GM12878 (cell line): ENCODE measurements at places on chromosomes 5 and 9. TPM values are rescaled to one million over a fixed set of nuclear protein-coding genes. Genes with fewer than 3 reads are reported as not detected.

DNA sequence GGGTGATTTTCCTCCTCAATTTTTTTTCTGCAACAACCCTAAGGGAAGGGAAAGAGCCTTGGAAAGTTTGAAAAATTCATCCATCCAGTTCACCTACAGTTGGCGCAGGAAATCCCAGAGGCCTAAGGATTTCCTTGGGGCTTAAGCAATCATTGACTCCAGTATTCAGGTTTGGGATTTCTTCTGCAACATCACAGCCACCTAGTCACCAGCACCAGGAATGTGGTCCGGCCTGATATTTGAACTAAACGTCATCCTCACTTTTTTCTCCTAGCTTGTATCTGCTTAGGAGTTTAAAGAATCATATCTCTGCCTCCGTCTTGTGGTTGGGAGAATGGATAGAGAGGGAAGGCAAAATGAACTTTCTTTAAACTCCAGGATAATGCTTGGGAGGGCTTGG lies 20.2 kb upstream of the TLE4 start:
- H3K36me3 ChIP-seq: no peaks in the 10 kb centered on the region
- no peak overlapping the region for H3K27ac ChIP-seq
- no peak for DNase-seq
- H3K27me3 ChIP-seq: no peaks in the 10 kb centered on the region
- no peaks in the 10 kb centered on the region for H3K4me1 ChIP-seq
- no peak overlapping the region for H3K4me3 ChIP-seq

GRCh38 chr5:145946112-145946861 lies 9.9 kb downstream of the SH3RF2 start:
- no peaks in the 10 kb centered on the region for H3K36me3 ChIP-seq
- peak; percentile 27 for DNase-seq
- no peaks in the 10 kb centered on the region; the same call in 1 of the 2 replicates for H3K27me3 ChIP-seq
- no peak overlapping the region for H3K4me3 ChIP-seq
- H3K27ac ChIP-seq: no peak overlapping the region

DNA sequence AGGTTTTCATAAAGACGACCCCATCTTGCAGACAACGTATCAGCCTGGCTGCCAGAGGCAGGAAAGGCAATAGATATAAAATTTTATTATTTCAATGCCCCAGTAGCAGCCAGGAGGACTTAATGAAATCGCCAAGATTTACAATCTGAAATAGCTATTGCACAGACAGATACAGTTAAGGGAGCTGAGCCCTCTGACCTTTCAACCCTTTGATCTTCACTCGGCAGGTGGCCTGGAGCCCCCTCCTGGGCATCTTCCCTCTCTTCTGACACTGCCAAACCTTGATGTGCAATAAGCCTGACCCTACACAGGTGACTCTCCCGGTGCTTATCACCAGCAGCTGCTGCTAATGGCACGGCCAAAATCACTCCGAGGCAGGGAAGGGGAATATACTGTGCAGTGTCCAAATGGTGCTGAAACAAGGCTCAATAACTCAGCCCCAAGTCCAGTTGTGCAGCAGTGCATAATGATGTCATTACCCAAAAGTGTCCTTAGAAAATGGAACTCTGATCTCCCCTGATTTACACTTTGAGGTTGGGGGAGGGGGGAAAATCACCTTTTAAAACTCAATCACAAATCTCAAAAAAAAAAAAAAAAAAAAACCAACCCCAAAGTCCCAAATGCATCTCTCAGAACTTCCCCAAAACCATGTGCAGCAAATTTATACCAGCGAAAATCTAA lies 242.0 kb downstream of the CRB2 start:
- no peak overlapping the region for H3K4me3 ChIP-seq
- DNase-seq: no peak
- no peaks in the 10 kb centered on the region for H3K27me3 ChIP-seq

GRCh38 chr5:40716590-40716989 lies 36.9 kb downstream of the PTGER4 start:
- H3K27ac ChIP-seq: no peak overlapping the region
- no peaks in the 10 kb centered on the region for H3K4me1 ChIP-seq
- H3K27me3 ChIP-seq: no peaks in the 10 kb centered on the region
- no peak for DNase-seq

- no peaks in the 10 kb centered on the region for H3K4me1 ChIP-seq
- no peak overlapping the region for H3K27ac ChIP-seq
- peaks cover 5% of the 10 kb centered on the region for H3K36me3 ChIP-seq
- H3K27me3 ChIP-seq: no peaks in the 10 kb centered on the region
These were observed 10.1 kb downstream of the PLIN2 start for GRCh38 chr9:19117039-19117716.

GRCh38 chr5:108174286-108174685 lies 207.6 kb downstream of the FBXL17 start:
- H3K4me3 ChIP-seq: no peak overlapping the region
- H3K27ac ChIP-seq: no peak overlapping the region
- DNase-seq: no peak
- no peaks in the 10 kb centered on the region for H3K27me3 ChIP-seq
- no peaks in the 10 kb centered on the region for H3K4me1 ChIP-seq
- H3K36me3 ChIP-seq: no peaks in the 10 kb centered on the region

DNA sequence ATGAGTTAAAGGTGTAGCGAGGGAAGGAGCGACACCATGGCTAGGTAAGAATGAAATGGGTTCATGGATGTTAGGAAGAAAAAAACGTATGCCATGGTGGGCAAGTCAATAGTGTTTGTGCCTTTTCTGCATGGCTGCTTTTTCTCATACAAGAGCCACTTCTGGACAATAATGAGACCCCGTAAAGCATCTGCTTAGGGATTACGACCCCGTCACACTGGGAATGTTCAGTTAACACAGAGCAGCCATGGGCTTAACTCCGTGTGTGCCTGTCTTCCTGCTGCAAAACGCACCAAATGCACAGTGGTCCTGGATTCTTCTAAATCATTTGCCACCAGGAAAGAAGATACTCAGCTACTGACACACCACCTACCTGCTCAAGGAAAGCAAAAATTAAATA lies 81.8 kb downstream of the NFIB start:
- no peaks in the 10 kb centered on the region for H3K36me3 ChIP-seq
- no peak overlapping the region for H3K4me3 ChIP-seq
- no peak for DNase-seq
- no peaks in the 10 kb centered on the region for H3K4me1 ChIP-seq

DNA sequence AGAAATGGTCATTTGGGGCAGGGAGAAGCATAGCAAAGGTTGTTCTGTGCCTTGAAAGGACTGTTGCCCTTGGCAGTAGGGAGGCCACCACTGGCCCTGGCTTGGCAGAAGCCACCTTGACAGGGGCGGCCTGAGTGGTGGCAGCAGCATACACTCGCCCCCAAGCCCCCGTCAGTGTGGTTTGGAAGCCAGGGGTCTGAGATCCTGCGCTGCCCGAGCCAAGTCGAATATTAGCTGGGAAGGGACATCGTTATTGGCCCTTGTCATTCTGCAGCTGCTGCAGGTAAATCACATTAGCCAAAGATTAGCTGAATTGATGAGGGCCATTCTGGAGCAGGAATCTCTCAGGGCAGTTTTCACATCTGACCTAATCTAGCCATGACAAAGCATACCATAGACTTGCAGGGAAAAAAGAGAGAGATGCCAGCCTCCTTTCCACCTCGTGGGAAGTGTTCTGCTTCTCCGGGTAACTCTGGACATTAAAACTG lies 9.0 kb downstream of the OLFM1 start:
- H3K4me1 ChIP-seq: no peaks in the 10 kb centered on the region
- no peak overlapping the region for H3K4me3 ChIP-seq
- no peak overlapping the region for H3K27ac ChIP-seq

GRCh38 chr9:98658951-98659351 lies 49.8 kb downstream of the GABBR2 start:
- H3K36me3 ChIP-seq: no peaks in the 10 kb centered on the region
- no peak for DNase-seq
- no peaks in the 10 kb centered on the region for H3K4me1 ChIP-seq
- H3K4me3 ChIP-seq: no peak overlapping the region
- no peaks in the 10 kb centered on the region; the same call in none of the 2 replicates for H3K27me3 ChIP-seq

DNA sequence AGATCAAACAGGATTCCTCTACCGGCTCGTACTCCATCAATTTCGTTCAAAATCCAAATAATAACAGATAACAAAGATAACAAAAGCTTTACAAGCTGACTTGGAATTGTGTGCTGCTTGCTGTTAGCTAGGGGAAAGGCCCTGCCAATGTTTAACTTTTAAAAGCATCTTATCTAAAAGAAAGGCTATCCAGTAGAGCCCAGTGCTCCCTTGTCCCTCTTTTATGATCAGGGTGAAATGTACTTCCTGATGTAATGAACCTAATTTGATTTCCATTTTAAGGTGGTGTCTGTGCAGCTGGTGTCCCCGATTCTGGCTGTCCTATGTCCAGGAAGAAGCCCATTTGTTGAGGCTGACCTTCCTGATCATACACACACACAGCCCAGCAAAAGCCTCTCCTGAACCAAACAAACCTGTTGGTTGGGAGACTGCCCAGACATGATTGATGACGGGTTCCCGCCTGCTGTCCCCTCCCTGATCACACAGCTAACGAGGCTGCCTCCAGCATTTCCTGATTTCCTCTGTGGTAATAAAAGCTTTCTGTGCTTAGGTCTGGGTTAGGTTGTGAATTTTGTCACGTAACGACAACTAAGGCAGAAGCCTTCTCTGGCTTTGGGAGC lies 54.1 kb downstream of the PWWP2A start:
- DNase-seq: no peak
- no peaks in the 10 kb centered on the region for H3K4me1 ChIP-seq
- no peak overlapping the region for H3K4me3 ChIP-seq
- H3K27me3 ChIP-seq: no peaks in the 10 kb centered on the region
- H3K36me3 ChIP-seq: peaks cover 4% of the 10 kb centered on the region
- no peak overlapping the region for H3K27ac ChIP-seq

GRCh38 chr5:128271859-128272464 lies 188.4 kb downstream of the SLC12A2 start:
- H3K27me3 ChIP-seq: no peaks in the 10 kb centered on the region
- H3K27ac ChIP-seq: no peak overlapping the region
- no peak overlapping the region for H3K4me3 ChIP-seq
- H3K36me3 ChIP-seq: no peaks in the 10 kb centered on the region
- no peaks in the 10 kb centered on the region for H3K4me1 ChIP-seq

DNA sequence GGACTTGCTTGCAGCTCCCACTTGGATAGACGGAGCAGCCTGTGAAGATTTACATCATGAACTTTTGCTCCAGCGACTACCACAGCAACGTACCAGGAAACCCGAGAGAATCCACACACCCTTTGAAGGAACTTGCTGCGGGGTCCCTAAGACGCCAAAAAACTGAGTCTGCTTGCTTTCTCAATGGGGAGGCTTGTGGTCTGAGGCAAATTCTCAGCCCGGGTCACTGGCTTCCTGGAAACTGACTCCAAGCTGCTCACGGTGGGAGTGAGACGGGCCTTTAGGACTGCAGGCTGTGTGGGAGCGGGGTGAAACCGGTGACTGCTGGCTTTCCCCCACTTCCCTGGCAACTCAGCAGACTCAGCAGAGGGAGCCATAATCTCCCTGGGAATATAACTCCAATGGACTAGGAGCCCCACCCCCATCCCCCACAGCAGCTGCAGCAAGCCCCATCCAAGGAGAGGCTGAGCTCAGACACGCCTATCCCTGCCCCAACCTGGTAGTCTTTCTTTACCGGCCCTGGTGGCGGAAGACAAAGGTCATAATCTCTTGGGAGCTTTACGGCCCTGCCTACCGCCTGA lies 466.0 kb downstream of the CAAP1 start:
- no peak overlapping the region for H3K4me3 ChIP-seq
- no peaks in the 10 kb centered on the region for H3K4me1 ChIP-seq
- H3K36me3 ChIP-seq: no peaks in the 10 kb centered on the region
- no peak for DNase-seq
- H3K27me3 ChIP-seq: no peaks in the 10 kb centered on the region

DNA sequence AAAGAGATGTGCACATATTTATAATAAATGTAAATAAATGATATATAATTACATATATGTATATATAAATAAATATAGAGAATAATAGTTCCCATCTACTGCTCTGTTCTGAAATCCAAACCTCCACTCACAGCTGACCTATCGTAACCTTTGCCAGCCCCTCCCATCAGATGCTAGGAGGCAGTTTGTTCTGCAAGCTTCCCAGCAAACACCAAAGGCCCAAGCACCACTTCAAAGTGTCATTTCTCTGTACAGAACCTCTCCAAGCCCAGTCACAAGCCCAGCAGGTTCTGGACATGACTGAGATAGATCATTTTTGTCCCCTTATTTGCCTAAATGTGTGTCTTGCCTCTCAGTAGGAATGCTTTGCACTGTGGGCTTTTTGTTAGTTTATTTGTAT lies 62.4 kb downstream of the MFAP3 start:
- no peak overlapping the region for H3K4me3 ChIP-seq
- H3K27ac ChIP-seq: no peak overlapping the region
- DNase-seq: no peak
- H3K27me3 ChIP-seq: peaks cover 2% of the 10 kb centered on the region
- no peaks in the 10 kb centered on the region for H3K4me1 ChIP-seq

- H3K27me3 ChIP-seq: no peaks in the 10 kb centered on the region
- no peak for DNase-seq
- no peak overlapping the region for H3K27ac ChIP-seq
- no peaks in the 10 kb centered on the region for H3K36me3 ChIP-seq
These were observed 243.6 kb downstream of the PBX3 start for GRCh38 chr9:125990793-125991220.

DNA sequence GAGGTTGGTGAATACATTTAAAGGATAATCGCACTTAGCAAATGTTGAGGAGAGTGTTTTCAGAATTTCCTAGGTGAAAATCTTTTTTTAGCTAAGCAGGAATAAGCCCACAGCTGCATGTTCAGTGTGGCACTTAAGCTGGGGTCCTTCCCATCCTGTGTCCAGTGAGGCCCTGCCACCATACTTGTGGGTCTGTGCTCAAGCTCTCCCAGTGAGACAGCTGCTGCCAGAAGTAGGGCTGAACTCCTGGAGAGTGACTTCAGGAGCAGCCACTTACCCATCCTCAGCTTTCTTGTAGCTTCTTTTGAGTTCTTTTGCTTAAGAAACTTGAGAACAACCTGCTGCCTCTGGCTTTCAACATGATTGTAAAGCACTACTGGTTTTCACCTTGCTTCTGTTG lies 110.0 kb upstream of the DHFR start:
- DNase-seq: no peak
- H3K4me3 ChIP-seq: no peak overlapping the region
- H3K4me1 ChIP-seq: no peaks in the 10 kb centered on the region
- no peak overlapping the region for H3K27ac ChIP-seq

- H3K4me3 ChIP-seq: no peak overlapping the region
- no peaks in the 10 kb centered on the region for H3K27me3 ChIP-seq
- no peaks in the 10 kb centered on the region for H3K4me1 ChIP-seq
- H3K27ac ChIP-seq: no peak overlapping the region
- DNase-seq: no peak
These were observed 406.6 kb upstream of the TNC start for GRCh38 chr9:115524453-115525059.

- H3K27me3 ChIP-seq: no peaks in the 10 kb centered on the region
- no peak overlapping the region for H3K4me3 ChIP-seq
- no peak overlapping the region for H3K27ac ChIP-seq
- no peaks in the 10 kb centered on the region for H3K36me3 ChIP-seq
These were observed 559.8 kb downstream of the HINT1 start for GRCh38 chr5:130605234-130605633.

The IFNA2 gene
- polyA plus RNA-seq: not detected in 2 replicates

The DRD1 gene
- polyA plus RNA-seq: not detected in 2 replicates

The APC gene
- polyA plus RNA-seq: 13.7 and 19.6 TPM in 2 replicates

The IGFBPL1 gene
- 0.14 and 0.25 TPM in 2 replicates for polyA plus RNA-seq

The SLC36A2 gene
- not detected in 2 replicates for polyA plus RNA-seq

The CAMK4 gene
- polyA plus RNA-seq: 31.4 and 40.4 TPM in 2 replicates

The STING1 gene
- 49.0 and 56.1 TPM in 2 replicates for polyA plus RNA-seq
